ENCODE measurements at places on chromosomes 3 and 15.

- DNase-seq: no peak
Measured at GRCh38 chr3:32447865-32448400, 54.7 kb downstream of the CMTM6 start.

- no peak for DNase-seq
Measured at GRCh38 chr15:62296756-62297507, 131.8 kb upstream of the C2CD4B start.

DNA sequence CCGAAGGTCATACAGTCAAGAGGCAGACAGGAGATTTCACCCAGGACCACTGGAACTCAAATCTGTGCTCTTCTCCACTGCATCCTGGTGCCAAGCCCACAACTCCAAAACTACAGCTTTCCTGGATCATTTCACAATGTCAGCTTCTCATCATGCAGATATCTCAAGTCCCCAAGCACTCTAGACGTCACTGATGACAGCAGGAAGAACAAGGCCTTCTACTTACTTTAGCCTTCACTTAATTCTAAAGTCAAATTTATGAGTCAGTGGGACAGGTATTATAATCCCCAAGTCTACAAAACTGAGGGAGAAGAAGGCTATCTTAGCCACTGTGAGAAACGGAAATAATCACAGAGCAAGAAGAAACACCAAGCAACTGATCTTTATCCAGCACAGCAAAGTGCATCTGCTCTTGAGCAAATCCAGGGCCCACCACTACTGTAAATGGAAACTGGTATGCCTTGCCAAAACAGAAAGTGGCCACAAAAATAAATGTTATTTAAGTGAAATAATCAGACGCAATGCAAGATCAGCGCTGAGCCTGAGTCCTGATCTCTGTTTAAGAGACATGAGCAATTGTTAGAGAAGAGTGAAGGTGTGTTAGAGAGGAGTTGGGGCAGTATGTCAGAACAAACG lies 928 bp downstream of the RAD18 start:
- no peak for DNase-seq

DNA sequence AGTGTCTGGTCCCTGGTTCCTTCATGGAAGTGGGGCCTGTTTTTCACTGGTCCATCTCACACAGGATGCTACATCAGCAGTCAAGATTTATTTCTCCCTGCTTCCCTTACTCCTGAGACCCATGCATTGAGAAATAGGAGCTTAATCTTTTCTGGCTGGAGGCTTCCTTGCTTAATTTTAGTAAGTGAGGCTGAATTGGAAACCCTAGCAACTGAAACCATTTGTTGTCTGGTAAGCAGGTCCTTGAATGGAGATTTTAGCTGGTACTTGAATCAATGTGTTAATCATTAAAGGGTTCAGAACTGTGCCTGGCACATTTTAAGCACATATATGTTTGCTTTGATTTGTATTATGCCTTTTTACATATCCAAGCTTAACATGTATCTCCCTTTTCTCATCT lies 20.2 kb upstream of the MEF2A start:
- no peak for DNase-seq

All from fibroblast of skin of left biceps (primary cell).